Airway epithelial cell (primary cell): ENCODE measurements at places on chromosomes 5 and 9. TPM values are rescaled to one million over a fixed set of nuclear protein-coding genes. Genes with fewer than 3 reads are reported as not detected.

The TBCA gene
- total RNA-seq = 268 and 303 TPM in 2 replicates

The MAPKAP1 gene
- total RNA-seq = 87.3 TPM in 2 replicates

The CDC25C gene
- total RNA-seq = 7.4 and 8.8 TPM in 2 replicates

The SHOC1 gene
- total RNA-seq = 0.07 and 0.19 TPM in 2 replicates

The ZBTB34 gene
- total RNA-seq = 3.0 and 3.7 TPM in 2 replicates

The PCDHA11 gene
- total RNA-seq = not detected in 2 replicates

The ADGRD2 gene
- not detected in 2 replicates for total RNA-seq

The PCDHA9 gene
- not detected in 2 replicates for total RNA-seq

The PSMD5 gene
- 26.7 and 33.4 TPM in 2 replicates for total RNA-seq

The LCN15 gene
- total RNA-seq = not detected in 2 replicates

The PTGES gene
- total RNA-seq = 39.3 and 40.9 TPM in 2 replicates

The TRAF1 gene
- total RNA-seq = 0.42 and 0.46 TPM in 2 replicates

The SLC34A1 gene
- not detected in 2 replicates for total RNA-seq

The WHRN gene
- total RNA-seq = 0.88 and 3.1 TPM in 2 replicates

The QRFP gene
- total RNA-seq = not detected in 2 replicates
